ENCODE measurements at places on chromosomes 2 and 18. TPM values are rescaled to one million over a fixed set of nuclear protein-coding genes. Genes with fewer than 3 reads are reported as not detected.

The ERICH2 gene
- total RNA-seq = not detected

The DLX2 gene
- total RNA-seq = not detected

GRCh38 chr18:80244956-80245730 lies 2.2 kb downstream of the PARD6G start:
- no peak for DNase-seq

DNA sequence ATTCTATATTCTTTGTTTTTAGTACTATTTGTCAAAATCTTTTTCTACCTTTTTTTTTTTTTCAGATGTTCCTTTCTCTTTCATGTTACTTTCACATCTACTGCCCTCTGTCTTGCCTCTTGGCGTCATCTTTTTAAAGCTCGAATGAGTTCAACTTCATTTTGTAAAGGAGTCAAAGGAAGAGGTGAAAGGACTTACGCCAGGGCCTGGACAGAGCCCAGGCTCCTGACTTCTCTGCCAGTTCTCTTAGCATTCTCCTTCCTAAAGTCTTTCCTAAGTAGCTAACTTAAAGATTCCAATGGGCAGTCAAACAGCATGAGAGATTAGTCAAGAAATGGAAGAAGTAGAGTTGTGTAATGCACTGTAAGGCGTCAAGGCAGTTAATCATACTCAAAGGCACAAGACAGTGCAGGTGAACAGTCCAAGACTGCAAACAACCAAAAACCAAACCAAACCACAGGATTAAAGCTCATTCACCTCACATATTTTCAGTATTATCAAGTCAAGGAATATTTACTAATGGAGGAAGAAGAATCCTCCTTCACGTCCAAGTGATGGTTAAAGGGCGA lies 301.7 kb downstream of the TCF4 start:
- DNase-seq = no peak
